ENCODE measurements at places on chromosomes 7 and 10.
A peak's percentile ranks its signal among the peaks of the same experiment; 100 is the strongest.

DNA sequence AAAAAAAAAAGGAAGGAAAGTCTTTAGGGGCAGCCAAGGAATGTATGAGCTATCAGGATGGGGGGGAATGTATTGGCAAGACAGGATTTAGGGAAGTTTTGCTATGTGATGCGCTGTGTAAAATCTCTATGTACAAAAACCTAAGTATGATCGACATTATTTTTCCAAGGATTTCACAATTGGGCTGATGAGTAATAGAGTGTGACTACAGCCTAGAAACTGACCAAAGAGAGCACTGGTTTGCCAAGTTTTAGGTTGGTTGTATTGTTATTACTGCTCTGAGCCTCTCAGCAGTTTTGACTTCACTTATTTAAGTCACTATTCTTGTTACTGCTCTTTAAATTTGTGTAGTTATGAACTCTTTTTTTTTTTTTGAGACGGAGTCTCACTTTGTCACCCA is 107.3 kb downstream of the NRCAM start:
- no peak for DNase-seq

DNA sequence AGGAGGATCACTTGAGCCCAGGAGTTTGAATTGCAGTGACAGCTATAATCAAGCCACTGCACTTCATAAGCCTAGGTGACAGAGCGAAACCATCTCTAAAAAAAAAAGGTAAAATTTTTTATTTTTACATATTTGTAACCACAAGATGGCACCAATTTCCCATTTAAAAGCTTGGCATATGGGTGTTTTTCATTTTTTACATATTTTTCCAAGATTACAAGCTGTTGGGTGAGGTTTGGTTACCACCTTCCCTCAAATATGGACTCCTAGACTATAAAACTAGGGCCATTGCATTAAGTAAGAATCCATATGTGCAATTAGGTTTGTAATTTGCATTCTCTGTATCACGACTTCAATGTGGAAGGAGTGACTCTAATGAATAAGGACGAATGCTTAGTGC is 129.3 kb upstream of the ACBD5 start:
- DNase-seq = no peak

DNA sequence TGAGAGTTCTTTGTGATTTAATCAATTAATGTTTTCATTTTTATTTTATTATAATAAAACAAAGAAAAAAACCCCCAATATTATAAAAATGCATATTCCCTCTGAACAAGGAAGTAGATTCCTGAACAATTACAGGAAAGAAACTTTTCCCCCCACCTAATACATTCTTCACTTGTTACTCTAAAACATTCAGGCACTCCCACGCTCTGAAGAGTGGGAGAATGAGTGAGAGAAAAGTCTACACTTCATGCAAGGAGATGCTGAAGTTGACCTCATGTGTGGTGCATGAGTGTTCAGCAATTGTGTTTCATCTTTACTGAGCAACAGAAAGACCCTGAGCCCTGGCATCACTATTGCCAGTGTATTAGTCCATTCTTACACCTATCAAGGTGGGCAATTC is 244.2 kb upstream of the IGFBP3 start:
- no peak for DNase-seq

- no peak for DNase-seq
Observed at GRCh38 chr7:40341836-40342235, 207.0 kb downstream of the SUGCT start.

DNA sequence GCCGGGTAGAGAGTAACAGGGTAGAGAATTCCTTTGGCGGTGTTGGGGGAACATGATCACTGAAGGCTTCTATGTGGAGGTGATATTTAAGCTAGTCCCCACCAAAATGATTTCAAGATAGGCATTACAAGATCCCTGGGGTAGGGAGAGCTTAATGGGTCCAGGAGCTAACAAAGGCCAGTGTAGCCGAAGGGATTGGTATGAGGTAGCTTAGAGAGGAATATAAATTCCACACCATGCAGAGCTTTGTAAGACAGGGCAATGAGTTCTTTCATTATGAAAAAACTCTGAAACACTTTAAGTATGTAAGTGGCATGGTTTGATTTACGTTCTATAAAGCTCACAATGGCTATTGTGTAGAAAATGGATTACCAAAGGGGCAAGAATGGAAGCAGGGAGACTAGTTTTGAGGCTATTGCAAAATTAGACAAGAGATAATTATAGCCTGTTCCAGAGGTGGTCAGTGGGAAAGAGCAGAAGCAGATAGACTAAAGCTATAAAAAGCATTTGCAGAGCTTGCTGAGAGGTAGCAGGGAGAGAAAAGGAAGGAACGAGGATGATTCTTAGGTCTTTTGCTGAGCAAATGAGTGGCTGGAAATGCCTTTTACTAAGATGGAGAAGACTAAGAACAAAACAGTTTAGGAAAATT is 119.7 kb upstream of the SLC25A13 start:
- DNase-seq = no peak

DNA sequence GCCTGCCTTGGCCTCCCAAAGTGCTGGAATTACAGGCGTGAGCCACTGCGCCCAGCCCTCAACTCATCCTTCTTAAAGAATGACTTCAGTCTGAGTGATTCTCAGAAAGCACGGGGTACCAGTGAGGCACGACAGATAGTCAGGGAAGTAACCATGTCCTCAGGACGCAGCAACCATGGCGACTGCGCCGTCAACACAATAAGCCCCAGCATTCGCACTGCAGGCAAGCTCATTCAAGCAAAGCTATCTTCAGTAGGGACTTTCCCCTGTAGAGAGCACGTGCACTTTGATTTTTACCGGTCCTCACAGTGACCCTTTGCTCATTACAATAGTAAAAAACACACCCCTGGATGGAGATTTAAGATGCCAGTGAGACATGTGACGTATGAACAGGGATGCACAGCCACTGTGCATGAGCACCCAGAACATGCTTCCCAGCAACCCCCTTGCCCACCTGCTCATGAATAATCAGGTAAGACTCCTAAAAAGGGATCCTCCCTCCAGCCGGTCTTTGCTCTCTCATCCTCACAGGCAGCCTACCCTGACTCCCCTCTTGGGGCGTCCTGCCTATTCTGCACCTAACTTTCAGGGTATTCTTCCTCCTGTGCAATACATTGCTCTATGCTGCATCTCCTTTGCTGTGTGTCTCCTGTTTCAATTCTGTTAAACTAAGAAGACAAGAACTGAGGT is 9.1 kb downstream of the WDR86 start:
- DNase-seq = no peak

GRCh38 chr7:4937411-4937810 is 21.6 kb downstream of the MMD2 start:
- no peak for DNase-seq

DNA sequence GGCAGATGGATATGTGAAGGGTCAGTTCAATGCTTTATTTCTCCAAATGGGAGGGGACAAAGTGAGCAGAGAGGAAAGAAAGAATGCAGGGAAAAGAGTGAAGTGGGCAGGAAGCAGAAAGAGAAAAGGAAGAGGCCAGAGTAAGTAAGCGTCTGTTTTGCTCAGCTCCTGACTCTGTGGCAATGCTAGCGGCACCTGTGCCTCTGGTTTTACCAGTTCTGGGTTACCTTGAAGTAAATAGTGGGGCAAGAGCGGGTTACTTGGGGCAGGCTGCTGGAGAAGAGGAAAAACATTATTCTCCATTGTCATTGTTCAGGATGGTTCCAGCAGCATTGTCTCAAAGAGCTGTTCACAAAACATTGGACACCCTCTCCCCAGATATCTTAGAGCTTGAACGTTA is 1.9 kb downstream of the TAS2R40 start:
- DNase-seq = no peak

DNA sequence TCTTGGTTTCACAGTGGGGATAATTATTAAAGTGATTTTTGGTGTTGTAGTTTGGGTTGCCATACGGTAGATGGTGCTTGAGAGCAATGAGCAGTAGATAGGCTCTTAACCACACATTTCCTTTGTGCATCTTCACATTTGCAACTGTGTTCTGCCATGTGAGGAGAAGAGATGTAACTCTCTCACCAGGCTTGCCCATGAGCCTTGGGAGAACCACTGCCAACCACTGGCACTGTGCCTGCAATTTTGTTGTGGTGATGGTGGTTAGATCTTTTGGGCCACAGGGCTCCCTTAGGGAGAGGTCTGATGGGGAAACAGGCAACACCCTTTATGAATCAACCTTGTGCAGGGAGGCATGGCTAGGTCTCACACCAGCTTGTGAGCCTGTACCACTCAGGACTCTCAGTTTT is 204.3 kb downstream of the CCDC7 start:
- no peak for DNase-seq

DNA sequence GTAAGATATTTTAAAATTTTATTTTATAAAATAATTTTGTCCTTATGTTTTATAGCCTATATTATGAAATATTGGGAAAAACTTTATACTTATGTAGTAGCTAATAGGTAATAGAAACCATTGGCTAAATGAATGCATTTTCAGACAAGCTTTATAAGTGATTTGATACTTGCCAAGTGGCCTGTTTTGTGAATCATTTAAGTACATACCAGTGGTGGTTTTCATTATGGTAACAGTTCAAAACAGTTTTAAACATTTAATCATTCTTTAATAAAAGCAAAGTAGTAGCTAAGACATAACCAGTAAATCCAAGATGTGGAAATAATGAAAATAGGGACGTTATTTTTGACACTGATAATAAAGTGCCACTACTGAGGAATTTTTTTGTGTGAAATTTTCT is 182.2 kb downstream of the PHF14 start:
- DNase-seq = no peak

DNA sequence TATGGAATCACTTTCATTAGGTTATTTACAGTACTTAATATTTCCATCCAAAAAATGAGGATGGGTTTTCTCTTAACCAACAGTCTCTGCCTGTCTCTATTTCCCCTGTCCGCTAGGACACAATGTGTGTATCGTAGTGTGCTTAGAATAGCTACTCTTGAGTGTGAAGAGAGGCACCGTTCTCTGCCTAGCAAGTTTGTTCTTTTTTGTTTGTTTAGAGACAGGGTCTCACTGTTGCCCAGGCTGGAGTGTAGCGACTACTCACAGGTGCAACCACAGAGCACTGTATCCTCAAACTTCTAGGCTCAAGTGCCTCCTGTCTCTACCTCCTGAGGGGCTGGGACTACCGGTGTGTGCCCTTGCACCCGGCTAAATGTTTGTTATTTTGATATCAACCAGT is 121.9 kb downstream of the ANK3 start:
- no peak for DNase-seq

- no peak for DNase-seq
Observed at GRCh38 chr7:8201846-8202441, 60.0 kb downstream of the ICA1 start.

GRCh38 chr7:1623810-1624209 is 46.3 kb upstream of the ELFN1 start:
- DNase-seq = no peak

GRCh38 chr10:16965740-16966447 is 148.7 kb upstream of the RSU1 start:
- DNase-seq = no peak

DNA sequence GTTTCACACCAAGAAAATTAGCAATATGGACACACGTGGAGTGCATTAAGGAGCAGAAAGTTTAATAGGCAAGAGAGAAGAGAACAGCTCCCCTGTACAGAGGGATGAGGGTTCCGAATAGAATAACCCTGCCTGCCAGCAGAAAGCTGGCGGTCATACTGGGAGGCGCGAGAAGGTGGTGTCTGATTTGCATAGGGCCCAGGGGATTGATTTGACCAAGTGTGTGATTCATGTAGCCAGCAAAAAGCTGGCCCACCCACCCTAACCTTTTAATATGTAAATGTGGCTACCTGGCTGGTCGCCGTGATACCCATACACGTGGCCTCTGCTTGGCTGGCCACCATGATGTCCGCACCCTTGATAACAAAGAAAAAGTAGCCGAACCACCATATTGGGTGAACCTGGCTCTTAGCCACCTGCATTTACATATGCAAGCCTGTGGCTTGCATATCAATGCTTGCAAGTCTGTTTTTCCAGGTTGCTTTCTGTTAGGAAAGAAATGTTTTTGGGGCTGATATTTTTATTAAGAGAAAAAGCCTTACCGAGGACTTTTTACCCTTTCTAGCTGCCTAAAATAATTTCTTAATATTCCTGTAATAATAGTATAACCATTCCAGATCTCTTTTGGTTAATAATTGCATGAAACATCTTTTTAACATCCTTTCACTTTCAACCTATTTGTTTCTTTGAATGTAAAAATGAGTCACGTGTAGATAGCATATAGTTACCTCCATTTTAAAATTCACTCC is 20.5 kb upstream of the VWDE start:
- no peak for DNase-seq

DNA sequence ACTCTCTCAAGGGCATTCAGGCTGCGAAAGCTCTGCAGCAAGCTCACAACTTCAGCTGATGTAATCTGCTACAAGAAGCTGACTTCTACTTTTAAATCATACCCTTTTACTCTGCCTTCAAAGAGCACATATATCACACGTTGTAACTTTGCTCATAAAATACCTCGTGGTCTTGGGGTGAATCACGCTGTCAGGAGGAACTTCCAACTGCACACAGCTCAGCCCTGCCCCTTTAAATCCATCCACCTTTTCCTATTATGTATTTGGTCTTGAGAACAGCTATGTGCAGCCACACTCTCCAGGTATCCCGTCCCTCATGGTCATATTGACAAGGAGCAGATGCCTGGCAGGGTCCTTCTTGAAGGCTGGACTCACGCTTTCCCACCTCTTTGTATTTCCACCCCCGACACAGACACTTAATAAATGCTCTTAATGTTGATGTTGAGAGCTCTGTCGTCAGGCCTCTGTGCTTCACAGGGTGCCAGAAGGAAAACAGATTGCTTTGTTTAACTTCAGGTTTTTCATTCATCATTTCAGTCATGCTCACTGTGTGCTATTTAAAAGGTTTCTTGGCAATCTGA is 47.6 kb downstream of the ICA1 start:
- DNase-seq = no peak

- DNase-seq = no peak
Observed at GRCh38 chr7:46032353-46032752, 111.3 kb upstream of the IGFBP3 start.

DNA sequence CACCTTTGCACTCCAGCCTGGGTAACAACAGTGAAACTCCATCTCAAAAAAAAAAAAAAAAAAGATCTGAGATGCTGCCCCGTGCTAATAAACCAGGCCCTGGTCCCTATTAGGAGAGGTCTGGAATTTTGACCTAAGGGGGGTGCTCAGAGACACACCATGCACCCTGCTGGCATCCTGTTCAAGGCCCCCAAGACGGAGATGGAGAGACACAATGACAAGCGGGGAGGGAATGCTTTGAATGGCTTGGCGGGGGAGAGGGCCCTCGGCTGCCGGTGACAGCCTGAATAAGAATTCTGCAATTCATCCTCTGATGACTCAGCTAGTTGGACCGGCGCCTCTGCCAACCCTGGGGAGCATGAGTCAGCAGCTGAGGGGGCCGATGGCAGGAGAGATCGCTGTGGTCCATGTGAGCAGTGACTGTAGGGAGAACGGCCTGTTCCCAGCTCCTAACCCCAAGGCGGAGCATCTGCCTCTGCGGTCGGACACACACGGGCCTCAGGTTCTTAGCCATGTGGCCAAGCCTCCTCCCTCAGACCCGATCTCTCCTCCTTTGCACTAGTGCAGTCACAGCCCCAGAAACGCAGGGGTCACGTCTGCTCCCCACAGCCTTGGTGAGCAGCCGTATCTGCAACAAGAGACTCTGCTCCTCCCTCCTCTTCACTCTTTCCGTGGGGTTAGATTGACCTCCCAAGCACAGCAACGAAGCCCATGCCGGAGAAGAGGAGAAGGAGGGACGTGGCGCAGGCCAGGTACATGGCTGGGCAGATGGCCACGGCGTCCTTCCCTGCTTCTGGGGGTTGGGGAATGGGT is 14.9 kb downstream of the TRIM56 start:
- peak; percentile 66 for DNase-seq

GRCh38 chr10:63719226-63719856 is 198.1 kb downstream of the REEP3 start:
- no peak for DNase-seq

Data from nucleus accumbens (tissue), 56 donors.